ENCODE measurements at places on chromosomes 1 and 21.

- DNase-seq, result no peak
Observed at GRCh38 chr1:112410673-112411072, 14.7 kb downstream of the CTTNBP2NL start.

DNA sequence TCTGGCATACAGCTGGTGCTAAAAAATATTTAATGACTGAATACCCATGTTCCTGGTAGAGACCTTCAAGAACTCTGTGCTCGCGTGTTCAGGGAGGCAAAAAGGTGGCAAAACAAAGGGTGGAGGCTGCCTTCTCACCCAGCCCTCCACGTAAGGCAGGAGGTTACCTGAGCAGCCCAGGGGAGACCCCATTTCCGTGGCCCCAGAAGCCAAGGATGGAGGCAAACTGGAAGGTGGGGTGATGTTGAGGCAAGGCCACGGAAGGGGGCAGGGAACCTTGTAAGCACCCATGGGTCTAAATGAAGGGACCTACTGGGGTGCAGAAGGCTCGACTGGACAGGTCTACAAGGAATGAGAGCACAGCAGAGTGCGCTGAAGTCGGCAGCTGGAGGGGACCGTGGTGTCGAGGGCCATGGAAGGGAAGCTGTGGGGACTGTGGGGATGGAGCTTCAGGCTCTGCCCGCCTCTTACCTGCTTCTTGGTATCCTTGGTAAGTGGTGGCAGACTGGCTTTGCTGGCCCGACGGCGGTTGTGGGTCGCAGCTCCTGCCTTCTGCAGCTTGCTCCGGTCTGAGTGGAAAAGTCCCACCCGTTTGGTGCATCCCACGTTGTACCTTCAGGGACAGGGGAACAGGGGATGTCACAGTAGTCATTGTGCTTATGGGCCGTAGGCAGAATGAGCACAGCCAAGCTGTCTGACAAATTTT lies 8.9 kb upstream of the A3GALT2 start:
- DNase-seq, result no peak

DNA sequence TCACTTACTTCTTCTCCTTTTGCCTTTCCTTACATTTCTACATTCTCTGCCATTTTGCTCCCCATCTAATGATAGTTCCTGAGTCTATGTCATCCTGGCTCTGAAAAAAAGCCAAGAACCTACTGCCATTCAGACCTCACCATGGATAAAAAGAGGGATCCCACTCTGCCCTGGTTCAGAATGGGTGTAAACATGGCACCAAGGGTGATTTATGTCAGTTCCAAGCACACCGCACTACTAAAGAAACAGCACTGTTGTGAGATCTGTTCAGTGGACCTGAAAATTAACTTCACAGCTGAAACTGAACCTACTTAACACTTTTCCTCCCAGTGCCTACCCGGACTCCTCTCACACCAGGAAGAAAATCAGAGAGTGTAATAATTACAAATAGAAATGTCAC lies 72.3 kb upstream of the NTPCR start:
- no peak for DNase-seq

- DNase-seq, result peak; percentile 57
Observed at GRCh38 chr1:42146626-42147320, 6.4 kb upstream of the GUCA2B start.

DNA sequence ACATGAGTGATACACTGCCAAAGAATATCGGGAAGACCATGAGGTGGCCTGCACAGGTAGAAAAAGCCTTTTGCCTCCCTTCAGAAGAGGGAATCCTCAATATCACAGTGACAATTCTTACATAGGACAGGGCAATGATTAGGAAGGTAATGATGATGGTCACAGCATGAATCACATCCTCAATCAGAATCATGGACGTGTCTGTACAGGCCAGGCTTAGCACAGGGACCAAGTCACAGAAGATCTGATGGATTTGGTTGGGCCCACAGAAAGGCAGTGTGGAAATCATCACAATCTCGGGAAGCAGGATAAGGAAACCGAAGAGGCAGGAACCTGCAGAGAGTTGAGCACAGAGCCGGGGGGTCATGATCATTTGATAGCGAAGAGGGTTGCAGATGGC lies 3.2 kb downstream of the OR6K3 start:
- DNase-seq, result no peak

DNA sequence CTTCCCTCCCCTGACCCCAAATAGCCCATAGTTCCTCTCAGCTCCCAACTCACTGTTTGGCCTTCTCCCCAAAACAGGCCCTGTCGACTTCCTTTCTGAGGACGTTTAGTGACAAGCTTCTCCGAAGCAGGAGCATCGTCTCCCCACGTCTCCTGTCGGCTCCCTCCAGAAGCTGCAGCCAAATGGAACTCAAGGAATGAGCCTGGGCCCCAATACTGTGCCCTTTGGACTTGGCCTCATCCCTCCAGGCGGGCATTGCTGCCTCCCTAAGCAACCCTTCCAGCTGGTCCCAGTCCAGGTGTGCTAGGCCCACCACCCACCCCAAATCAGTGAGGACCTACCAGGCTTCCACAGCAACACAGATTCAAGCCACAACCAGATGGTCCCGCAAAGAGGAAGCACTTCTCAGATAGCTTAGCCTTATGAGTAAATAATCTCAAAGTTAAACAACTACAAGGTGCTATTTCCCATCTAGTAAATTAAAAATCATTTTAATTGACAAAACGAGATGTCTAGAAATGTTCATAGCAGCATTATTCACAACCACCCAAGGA lies 33.0 kb downstream of the ACOT7 start:
- DNase-seq, result no peak

DNA sequence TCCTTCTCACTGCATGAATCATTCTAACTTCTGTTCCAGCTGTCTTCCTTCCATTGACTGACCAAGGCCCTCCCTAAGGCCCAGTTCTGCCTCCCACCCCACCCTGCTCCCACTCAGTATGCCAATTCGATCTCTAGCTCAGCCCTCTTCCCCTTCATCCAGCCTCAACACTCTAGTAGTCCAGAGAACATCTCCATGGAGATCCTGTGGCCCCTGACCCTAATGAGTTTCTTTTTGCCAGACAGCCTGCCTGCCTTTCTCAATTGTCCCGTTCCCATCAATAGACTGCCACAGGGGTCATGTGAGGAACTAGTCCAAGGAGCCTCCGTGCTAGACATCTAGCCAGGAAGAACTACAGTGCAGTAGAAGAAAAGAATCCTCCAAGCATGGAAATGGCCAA lies 26.4 kb downstream of the RRAGC start:
- DNase-seq, result no peak

GRCh38 chr1:236689713-236690569 lies 3.6 kb downstream of the ACTN2 start:
- DNase-seq, result no peak

- no peak for DNase-seq
Observed at GRCh38 chr1:183168308-183168707, 17.8 kb upstream of the LAMC2 start.

DNA sequence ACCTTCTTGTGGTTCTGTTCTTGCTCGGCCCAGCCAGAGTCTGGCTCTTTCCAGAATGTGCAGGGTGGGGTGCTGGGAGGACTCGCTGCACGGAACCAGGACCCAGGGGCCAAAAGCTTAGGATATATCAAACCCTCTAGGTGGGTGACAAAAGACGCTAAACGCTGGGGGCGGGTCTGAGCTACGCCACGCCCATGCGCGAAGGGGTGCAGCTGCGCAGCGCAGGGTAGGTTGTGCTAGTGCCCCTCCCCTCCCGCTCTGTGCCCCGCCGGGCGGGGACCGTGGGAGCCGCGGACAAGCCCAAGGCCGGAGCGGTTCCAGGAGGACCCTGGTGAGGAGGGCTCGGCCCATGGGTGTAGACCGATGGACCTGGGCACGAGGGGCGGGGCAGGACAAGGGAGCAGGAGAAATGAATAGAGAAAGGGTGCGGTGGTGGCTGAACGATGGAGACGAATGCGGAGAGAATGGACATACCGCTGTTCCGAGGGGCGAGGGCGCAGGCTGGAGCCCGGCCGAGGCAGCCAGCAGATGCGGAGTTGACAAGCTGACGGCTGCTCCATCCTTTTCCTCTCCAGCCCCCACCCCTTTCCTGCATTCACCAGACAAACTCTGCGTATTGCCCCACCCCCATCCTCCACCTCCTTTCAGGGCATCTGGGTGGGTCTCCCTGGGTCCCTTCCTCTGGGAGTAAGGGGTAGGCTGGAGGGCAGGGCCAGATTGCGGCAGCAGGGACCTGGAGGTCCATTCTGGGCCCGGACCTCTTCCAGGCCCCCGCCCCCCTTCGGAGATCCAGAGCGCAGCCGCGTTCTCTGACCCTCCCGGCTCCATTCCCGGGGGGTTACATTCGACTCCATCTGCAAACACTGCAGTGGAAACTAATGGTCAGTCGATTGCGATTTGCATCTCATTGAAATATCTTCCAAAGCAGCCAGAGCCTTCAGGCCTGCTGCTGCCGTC lies at the start of gene RUSC1:
Gene RUSC1, plus strand, starts transcription at position 234 of the 957 bp plus-strand sequence. CDS start 880 bp downstream, outside the sequence.
- DNase-seq, result peak; percentile 79

DNA sequence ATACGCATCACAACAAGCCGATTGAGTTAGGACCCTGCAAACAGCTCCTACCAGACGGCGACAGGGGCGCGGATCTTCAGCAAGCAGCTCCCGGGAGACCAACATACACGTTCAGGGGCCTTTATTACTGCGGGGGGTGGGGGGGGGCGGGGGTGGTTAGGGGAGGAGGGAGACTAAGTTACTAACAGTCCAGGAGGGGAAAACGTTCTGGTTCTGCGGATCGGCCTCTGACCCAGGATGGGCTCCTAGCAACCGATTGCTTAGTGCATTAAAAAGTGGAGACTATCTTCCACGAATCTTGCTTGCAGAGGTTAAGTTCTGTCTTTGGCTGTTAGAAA lies 162.0 kb downstream of the RUNX1 start:
- no peak for DNase-seq

DNA sequence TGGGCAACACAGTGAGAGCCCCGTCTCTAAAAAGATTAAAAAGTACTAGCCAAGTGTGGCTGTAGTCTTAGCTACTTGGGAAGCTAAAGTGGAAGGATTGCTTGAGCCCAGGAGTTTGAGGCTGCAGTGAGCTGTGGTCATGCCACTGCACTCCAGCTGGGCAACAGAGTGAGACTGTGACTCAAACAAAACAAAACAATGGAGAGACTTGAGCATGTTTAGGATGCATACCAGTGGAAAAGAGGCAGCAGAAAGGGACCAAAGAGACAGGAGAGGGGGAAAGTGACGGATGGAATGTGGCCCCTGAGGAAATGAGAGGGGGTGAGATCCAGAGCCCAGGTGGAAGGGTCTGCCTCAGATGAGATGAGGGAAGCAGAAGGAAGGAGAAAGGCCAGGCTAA lies 358.9 kb downstream of the RPS6KC1 start:
- DNase-seq, result no peak

DNA sequence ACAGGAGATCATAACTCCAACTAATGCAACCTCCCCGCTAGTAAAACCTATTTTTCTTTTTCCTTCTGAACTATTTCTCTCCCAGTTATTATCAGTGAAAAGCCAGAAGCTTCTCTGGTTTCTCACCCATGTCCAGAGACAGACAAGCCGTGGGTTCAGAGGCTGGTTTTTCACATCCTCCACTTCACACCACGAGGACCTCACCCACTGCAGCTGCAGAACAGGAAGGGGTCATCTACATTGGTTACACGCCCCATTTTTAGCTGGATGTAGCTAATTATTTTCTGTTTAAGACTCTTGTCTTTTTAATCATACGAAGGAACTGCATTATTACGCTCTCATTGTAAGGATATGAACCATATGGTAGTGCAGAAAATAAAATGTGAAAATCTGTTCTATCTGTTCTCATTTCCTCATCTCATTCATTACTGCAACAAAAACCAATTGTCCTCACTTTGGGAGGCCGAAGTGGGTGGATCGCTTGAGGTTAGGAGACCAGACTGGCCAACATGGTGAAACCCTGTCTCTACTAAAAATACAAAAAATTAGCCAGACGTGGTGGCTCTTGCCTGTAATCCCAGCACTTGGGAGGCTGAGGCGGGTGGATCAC lies 39.1 kb upstream of the CLDN14 start:
- no peak for DNase-seq

DNA sequence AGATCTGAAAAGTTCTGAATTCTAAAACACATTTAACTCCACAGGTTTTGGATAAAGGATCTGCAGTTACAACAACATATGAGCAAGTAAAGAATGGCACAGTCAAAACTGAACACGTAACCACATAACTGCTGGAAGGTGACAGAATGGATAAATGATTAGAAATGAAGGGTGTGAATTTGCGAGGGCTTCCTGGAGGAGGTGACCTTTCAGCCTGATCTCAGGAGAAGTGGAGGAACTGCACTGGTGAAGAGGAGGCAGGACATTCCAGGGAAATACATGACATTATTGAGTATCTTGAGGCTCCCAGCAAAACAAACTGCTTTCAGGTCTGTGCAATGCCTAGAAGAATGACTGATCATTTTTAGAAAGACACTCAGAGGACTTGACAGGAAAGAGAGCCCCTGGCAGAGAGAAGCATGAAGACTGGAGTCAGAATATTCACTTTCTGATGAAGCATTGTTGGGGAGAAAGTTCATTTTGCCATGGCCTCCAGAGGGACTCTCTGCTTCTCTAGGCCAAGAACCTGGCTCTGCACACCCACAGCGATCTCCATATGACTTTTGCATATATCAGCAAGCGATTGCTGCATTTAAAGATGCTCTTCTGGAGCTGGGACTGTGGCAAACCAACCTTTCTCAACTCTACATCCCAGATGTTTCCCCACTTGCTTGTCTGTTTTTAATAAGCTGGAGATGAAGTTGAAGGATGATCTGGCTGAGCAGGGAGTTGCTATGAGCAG lies 122.7 kb upstream of the FAM78B start:
- no peak for DNase-seq

DNA sequence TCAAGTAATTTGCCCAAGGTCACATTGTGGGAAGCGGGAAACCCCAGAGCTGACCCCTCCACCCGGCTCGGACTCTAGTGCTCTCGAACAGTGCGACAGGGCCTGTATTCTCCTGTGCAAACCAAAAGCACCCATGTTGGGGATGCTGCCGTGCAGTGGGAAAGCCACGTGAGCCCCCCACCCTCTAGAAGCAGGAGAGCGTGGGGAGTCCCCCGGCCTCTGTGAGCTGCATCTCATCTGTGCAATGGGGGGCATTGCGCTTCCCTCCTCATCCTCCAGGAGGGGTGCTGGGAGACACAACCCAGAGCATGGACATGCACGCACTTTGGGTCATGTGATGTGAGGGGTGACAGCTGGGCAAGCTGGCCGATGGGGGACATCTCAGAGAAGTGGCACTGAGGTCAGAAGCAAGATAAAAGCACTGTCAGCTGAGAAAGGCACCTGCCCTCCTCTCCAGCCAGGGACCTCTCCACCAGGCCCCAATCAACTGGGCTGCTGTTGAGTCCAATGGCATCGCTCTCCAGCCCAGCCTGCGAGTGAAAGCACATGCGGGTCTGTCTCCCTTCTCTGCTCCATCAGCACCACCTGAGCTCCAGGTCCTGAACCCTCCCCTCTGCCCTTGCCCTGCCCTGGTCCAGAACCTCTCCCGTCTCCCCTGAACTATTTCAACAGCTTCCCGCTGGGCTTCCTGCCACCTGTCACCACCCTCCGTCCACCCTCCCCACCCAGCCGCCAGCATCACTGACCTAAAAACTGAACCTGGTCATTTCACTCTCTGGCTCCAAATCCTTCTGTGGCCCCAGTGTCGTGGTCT lies 76.4 kb upstream of the IFFO2 start:
- no peak for DNase-seq

Data from T-helper 2 cell (primary cell).